ENCODE measurements at places on chromosomes 5 and 9.

DNA sequence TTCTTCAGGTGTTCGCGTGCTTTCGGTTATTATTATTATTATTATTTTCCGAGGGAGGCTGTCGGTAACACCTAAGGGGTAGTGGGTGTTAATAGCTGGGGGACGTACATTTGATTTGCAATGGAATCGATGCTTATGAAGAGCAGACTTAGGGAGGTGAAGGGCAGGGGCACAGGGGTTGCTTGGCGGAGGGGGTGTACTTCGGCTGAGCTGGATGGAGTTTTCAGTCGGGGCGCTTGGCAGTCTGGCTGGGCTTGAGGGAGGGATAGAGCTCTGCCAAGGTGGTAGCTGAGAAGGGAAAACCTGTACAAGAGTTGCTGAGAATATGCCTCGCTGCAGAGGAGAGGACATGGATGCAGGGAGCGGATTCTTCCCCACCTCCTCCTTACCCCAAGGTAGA, 617 bp upstream of the PTPRD start:
- no peak for DNase-seq

DNA sequence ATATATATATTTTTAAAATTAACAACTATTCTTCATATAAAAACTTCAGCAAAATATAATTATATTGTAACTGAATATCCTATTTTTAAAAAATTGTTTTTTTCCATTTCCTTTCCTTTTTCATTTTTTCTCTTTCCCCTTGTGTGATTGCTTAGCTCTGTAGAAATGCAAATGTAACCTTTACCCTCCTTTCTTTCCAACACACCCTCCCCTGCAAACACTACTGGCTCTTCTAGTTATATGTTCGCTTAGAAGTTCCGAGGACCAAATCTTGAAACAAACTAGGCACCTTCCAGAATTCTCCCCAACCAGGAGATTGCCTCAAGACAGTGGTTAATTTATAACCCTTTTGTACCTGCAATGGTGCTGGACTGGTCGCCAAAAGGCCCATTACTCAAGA, 1980.0 kb upstream of the CDH6 start:
- no peak for DNase-seq

GRCh38 chr5:6525910-6526309, 77.3 kb downstream of the UBE2QL1 start:
- no peak for DNase-seq

DNA sequence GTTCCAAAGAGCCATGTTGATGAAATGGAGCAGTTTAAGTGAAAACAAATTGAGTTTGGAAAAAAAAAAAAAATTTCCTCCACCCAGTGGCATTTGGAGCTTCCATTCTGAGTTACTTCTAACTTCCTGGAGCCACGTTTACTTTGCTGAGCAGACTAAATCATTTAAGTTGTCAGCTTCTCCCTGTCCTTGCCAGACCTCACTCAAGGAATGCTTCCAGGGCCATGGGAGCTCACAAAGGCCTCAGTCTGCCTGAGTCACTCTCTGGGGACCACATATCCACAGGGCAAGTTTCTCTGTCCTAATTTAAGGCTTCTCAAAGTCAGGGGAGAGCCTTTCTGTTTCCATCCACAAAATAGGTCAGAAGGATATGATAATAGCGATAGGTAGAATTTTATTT, 210.3 kb upstream of the TNC start:
- peak; percentile 60 for DNase-seq

GRCh38 chr5:11214864-11215644, 454.0 kb upstream of the DAP start:
- no peak for DNase-seq

- DNase-seq = no peak
Measured at GRCh38 chr9:26662476-26662875, 230.1 kb downstream of the CAAP1 start.

- no peak for DNase-seq
Measured at GRCh38 chr5:145912594-145912993, 23.8 kb upstream of the SH3RF2 start.

All from astrocyte of the cerebellum (primary cell).